ENCODE measurements at places on chromosomes 13 and 19. TPM values are rescaled to one million over a fixed set of nuclear protein-coding genes. Genes with fewer than 3 reads are reported as not detected.
A peak's percentile ranks its signal among the peaks of the same experiment; 100 is the strongest.

DNA sequence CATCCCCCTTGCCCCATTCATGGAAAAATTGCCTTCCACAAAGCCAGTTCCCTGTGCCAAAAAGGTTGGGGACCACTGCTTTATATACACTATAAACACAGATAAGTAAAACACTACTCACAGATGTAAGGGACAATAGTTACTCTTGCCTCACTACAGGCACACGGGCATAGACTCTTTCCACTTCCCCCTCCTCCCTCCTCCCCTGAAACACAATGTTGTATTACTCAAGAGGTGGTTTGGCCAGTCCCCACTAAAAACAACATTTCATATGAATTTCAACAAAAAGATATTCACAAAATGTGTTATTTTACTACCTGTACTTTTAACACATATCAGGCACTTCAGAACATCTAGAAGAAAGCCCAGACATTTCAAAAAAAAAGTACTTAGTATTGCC is 45.1 kb downstream of the EPSTI1 start:
- H3K27me3 ChIP-seq = no peaks in the 10 kb centered on the region
- no peak overlapping the region for H3K27ac ChIP-seq
- H3K4me1 ChIP-seq = no peaks in the 10 kb centered on the region
- no peak for DNase-seq
- H3K4me3 ChIP-seq = no peak overlapping the region

EFNA2 gene
- not detected for total RNA-seq

SLC25A41 gene
- not detected for total RNA-seq

- no peaks in the 10 kb centered on the region for H3K4me1 ChIP-seq
- H3K4me3 ChIP-seq = no peak overlapping the region
- H3K27ac ChIP-seq = no peak overlapping the region
- H3K27me3 ChIP-seq = no peaks in the 10 kb centered on the region
- no peaks in the 10 kb centered on the region for H3K36me3 ChIP-seq
- DNase-seq = no peak
Observed at GRCh38 chr13:29020314-29020713, 200.2 kb downstream of the MTUS2 start.

KLK1 gene
- not detected for total RNA-seq

GRCh38 chr13:108463340-108463739 is 166.1 kb upstream of the MYO16 start:
- H3K4me1 ChIP-seq = no peaks in the 10 kb centered on the region
- no peaks in the 10 kb centered on the region for H3K36me3 ChIP-seq
- H3K27me3 ChIP-seq = no peaks in the 10 kb centered on the region
- DNase-seq = no peak
- H3K4me3 ChIP-seq = no peak overlapping the region
- no peak overlapping the region for H3K27ac ChIP-seq

PRR19 gene
- not detected for total RNA-seq

DNA sequence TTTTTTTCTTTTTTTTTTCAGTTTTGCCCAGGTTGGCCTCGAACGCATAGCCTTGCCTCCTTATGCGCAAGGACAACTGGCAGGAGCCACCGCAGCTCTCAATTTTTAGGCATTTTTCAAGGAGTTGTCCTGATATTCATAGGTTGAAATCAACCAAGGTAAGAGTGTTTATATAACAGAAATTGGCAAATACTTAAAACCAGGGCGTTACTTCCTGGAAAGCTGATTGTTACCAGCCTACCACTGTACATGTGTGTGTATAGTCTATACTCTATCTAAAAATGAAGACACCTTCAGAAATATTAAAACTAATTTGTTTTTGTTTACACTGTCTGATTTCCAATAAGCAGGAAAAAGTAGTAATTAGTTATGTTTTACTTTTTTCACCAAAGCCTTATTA is 39.2 kb downstream of the GPC6 start:
- no peak for DNase-seq
- H3K4me3 ChIP-seq = no peak overlapping the region
- no peak overlapping the region for H3K27ac ChIP-seq

DNA sequence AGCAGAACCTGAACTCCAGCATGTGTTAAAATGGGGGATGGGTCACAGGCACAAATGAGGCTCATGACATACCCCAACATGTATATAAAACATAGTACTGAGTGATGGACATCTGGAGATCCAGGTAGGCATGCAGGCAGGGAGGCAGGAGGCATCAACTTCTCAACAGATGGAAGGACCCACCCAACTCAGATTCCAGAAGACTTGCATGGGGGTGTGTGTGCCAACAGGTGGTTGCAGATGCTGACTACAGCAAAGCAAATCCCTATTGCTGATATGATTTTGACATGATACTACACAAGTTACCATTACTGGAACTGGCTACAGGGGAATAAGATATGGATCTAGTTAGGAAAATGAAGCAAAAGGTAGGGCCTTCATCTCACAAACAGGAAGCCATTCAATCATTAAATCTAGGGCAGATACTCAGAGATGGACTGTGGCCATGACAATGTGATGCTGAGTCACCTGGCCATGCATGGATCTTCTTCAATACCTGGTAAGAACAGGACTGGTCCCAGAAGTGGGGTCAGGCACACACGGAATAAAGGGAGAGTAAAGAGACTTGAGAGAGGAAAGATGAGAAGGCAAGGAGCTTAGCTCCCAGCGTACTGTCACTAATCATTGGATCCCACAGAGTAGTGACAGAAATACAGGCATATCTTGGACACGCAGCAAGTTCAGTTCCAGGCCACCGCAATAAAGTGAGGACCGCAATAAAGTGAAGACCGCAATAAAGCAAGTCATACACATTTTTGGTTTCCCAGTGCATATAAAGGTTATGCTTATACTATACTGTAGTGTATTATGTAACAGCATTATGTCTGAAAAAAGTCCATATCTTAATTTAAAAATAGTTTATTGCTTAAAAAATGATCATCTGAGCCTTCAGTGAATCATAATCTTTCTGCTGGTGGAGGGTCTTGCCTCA is 91.3 kb downstream of the USP12 start:
- H3K36me3 ChIP-seq = no peaks in the 10 kb centered on the region
- no peak for DNase-seq
- peaks cover 35% of the 10 kb centered on the region for H3K4me1 ChIP-seq
- H3K4me3 ChIP-seq = no peak overlapping the region
- no peaks in the 10 kb centered on the region for H3K27me3 ChIP-seq
- H3K27ac ChIP-seq = peak overlapping the region; percentile 64

PODNL1 gene
- not detected for total RNA-seq

CYP2A7 gene
- total RNA-seq = not detected

GRCh38 chr13:32537580-32538142 is 934 bp downstream of the N4BP2L2 start:
- peaks cover 3% of the 10 kb centered on the region for H3K36me3 ChIP-seq
- H3K27ac ChIP-seq = peak overlapping the region; percentile 92
- H3K4me3 ChIP-seq = peak overlapping the region; percentile 83
- H3K27me3 ChIP-seq = no peaks in the 10 kb centered on the region

DNA sequence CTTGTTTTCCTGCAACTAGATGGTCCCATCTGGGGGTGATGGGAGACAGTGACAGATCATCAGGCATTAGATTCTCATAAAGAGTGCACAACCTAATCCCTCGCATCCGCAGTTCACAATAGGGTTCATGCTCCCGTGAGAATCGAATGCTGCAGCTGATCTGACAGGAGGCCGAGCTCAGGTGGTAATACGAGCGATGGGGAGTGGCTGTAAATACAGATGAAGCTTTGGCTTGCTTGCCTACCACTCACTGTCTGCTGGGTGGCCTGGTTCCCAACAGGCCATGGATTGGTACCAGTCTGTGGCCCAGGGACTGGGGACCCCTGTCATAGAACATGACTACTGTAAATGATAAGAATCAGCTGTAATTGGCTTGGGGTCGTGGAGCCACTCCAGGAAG is 28.0 kb downstream of the WDR88 start:
- H3K36me3 ChIP-seq = no peaks in the 10 kb centered on the region
- H3K4me1 ChIP-seq = no peaks in the 10 kb centered on the region
- no peak overlapping the region for H3K4me3 ChIP-seq
- H3K27me3 ChIP-seq = no peaks in the 10 kb centered on the region
